Esophagus squamous epithelium (tissue), 5 donors: ENCODE measurements at places on chromosomes 1 and 21. TPM values are rescaled to one million over a fixed set of nuclear protein-coding genes. Genes with fewer than 3 reads are reported as not detected.

GRCh38 chr1:52403566-52404115 is 582 bp downstream of the ORC1 start:
- H3K27ac ChIP-seq, result peak overlapping the region; percentile 95
- peaks cover 7% of the 10 kb centered on the region for H3K36me3 ChIP-seq
- H3K27me3 ChIP-seq, result no peaks in the 10 kb centered on the region
- no peak for DNase-seq
- peak overlapping the region; percentile 68 for H3K4me3 ChIP-seq

- peak overlapping the region; percentile 91 for H3K27ac ChIP-seq
- no peaks in the 10 kb centered on the region for H3K4me1 ChIP-seq
- no peaks in the 10 kb centered on the region for H3K27me3 ChIP-seq
- H3K4me3 ChIP-seq, result peak overlapping the region; percentile 83
- DNase-seq, result no peak
Observed at GRCh38 chr1:227317523-227318015, 723 bp downstream of the CDC42BPA start.

The XCL1 gene
- not detected for total RNA-seq

The PLA2G2F gene
- not detected for total RNA-seq
